ENCODE measurements at places on chromosomes 1 and 21.

DNA sequence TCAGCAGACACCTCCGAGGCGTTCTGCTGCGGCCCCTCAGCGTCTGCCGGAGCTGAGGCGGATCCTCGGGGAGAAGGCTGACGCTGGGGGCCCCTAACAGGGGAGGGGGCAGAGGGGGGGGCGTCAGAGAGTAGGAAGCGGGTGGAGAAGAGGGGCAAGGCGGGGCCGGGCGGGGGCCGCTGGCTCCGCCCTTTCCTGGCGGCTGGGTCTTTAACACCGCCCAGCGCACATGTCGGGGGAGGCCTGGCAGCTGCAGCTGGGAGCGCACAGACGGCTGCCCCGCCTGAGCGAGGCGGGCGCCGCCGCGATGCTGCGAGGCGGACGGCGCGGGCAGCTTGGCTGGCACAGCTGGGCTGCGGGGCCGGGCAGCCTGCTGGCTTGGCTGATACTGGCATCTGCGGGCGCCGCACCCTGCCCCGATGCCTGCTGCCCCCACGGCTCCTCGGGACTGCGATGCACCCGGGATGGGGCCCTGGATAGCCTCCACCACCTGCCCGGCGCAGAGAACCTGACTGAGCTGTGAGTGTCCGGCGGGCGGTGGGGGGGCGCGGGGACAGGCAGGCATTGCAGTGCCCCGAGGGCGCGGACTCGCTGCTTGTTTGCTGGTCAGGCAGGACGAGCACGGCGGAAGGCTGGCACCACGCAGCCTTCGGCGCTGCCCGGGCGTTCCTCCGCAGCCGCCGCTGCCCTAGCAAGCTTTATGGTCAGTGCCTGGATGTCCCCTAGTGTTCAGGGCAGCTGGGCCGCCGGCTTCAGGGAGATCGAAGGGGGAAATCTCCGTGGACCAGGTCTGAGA lies at the start of gene NTRK1:
Gene NTRK1 (plus strand): TSS at position 238 of the 796 bp plus-strand sequence. CDS start 70 bp downstream, at position 308.
- peak; percentile 20 for DNase-seq

- no peak for DNase-seq
These were observed 122.8 kb downstream of the SDCCAG8 start for GRCh38 chr1:243378669-243379068.

DNA sequence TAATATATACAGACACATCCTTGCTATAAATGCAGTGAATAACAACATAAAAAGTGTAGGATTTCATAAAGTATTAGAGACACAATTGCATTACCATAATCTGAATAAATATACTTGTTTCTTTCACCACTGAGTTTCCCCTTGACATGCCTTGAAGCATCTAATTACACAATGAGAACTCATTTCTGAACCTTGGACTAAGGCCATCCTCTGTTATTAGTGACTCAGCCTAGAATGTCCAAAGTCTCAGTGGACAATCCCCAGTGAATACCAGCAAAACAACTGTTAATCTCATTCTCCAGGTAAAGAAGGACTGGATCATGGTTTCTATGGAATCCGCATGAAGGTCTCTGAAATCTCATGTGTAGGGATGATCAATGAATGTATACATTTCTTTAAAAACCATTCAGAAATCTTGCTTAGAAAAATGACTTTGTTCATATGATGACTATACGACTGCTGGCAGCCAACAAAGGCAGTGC lies at the start of gene OR2L5:
Gene OR2L5 (plus strand): TSS at position 432 of the 482 bp plus-strand sequence. CDS start 8,288 bp downstream, outside the sequence.
- DNase-seq, result no peak

- no peak for DNase-seq
These were observed 5.1 kb upstream of the ARHGAP30 start for GRCh38 chr1:161074676-161075368.

DNA sequence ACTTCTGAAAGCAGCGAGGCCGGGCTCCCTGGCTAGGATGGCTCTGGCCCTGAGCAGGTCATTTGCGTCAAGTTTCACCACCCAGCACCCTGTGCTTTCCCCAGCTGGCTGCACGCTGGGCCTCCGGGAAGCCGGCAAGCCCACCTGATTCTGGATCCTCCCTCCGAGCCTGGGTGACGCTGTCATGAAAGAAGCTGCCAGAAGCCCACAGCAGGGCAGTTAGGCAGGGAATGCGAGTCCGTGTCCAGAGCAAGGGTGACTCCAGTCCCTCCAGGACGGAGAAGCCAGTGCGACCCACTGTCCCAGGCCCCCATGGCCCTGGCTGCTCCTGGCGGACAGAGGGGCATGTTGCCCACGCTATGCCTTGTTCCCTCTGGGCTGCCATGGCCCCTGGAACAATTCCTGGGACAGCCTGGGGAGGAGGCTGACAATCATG lies 44.4 kb upstream of the PCBP3 start:
- no peak for DNase-seq

GRCh38 chr1:203130358-203130985 lies 2.9 kb downstream of the ADORA1 start:
- no peak for DNase-seq

GRCh38 chr1:15212954-15213291 lies 34.1 kb upstream of the FHAD1 start:
- no peak for DNase-seq

GRCh38 chr1:77905603-77906002 lies 17.2 kb downstream of the NEXN start:
- DNase-seq, result no peak

- no peak for DNase-seq
These were observed 4.6 kb upstream of the CTPS1 start for GRCh38 chr1:40974945-40975344.

GRCh38 chr1:2098839-2099785 lies 48.9 kb downstream of the PRKCZ start:
- DNase-seq, result no peak

GRCh38 chr1:30515755-30516484 lies 207.5 kb downstream of the MATN1 start:
- no peak for DNase-seq

DNA sequence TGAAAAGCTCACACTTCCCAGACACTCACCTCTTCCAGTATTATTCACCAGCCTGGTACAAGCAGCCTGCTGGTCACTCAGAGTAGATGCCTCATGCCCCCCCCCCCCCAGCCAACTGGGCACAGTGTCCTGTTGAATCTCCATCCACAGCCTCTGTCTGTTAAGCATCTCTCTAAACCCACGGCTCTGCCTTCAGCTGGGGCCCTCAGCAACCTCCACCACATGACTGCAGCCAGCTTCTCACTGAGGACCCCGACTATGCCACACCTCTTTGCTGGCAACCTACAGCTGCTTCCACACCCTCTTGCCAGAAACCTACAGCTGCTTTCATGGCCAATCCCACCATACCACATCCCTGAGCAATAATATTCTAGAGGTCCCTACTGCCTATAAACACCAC lies 113.1 kb downstream of the RHOU start:
- no peak for DNase-seq

DNA sequence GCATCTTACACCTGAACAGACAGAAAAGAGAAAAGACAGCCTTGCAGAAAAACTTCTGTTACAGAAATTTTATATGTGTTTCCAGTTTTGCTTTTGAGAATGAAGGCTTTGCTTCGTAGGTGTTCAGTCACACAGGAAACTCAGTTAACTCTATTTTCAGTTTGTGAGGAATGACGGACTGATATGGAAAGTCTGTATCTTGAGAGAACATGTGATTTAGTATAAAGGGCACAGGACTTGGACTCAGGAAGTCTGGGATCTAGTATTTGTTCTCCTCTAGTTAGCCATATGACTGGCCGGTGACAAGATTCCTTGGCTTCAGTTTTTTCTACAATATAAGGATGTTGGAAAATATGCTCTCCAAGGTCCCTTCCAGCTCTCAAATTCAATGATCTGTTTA lies 149.1 kb downstream of the OLFM3 start:
- no peak for DNase-seq

GRCh38 chr1:197024460-197024859 lies 42.6 kb downstream of the F13B start:
- no peak for DNase-seq

DNA sequence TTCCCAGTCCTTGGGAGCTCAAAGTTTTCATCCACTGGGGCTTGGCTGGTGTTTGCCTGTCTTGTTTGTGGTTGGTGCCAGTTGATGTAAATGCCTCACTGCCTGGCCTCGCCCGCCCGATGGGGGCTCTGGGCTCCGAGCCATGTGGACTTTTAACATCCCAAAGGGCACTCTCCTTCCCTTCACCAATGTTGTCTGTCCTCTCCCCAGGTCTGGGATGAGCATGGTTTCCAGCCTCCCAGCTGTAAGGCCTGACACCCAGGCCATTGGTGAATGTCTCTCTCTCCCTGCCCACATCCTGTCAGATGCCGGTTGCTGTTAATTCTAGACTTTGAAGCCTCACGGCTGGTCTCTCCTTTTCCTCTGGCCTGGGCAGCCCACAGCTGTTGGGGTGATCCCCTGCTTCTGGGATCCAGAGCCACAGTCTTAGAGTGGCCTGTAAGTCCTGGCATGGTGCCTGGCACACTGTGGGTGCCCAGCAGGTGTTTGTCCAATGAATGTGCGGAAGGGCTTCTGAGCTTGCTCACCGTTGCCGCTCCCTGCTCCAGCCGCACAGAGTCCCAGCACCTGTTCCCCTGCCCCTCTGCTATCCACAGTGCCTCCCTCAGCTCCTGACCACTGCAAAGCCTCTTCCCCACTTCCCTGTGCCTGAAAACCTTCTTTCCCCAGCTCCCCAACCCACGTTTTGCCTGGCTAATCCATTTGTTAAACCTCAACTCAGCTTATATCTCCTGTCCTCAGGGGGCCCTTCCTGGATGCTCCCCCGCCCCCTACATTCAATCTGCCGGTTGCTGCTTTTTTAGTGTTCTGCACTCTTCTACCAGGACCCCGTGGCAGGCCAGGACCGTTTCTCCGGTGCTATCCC lies 3.3 kb upstream of the C1orf174 start:
- DNase-seq, result no peak

DNA sequence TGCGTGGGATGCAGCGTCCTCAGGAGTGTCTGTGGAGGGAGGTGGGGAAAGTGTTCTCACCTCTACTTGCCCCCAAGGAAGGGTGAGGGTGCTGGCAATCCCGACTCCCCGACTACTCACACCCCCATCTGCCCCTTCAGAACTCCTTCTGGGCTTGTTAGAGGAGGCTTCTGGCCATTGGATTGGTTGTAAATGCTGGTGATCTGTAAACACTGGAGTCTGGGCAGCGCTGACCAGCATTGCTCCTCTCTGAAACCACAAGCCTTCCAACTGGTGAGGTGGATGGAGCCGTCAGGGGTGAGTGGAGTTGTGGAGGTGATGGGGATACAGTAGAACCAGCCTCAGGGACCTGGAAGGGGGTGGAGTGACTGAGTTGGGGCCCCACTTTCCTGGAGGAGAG lies 59.3 kb downstream of the NKAIN1 start:
- DNase-seq, result no peak

- DNase-seq, result no peak
These were observed 188.7 kb downstream of the CHRM3 start for GRCh38 chr1:239575113-239575512.

DNA sequence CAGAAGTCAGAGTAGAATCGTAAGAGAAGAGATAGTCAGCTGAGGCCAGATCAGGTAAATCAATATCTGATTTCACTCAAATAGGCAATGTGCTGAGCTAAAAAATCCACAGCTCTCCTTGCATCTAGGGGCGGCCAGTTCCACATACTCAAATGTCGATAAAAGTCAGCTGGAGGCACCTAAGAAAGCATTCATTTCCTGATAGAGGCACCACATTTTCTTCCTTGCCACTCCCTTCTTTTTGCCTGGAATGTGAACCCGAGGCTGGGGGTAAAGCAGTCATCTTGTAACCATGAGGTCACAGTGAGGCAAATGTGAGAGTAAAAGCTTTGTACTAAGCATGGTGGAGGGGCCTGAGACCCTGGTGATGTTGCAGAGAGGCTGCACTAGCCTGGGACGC lies 24.2 kb upstream of the CTPS1 start:
- no peak for DNase-seq

- no peak for DNase-seq
These were observed 121.6 kb upstream of the SLC25A33 start for GRCh38 chr1:9417695-9418094.

DNA sequence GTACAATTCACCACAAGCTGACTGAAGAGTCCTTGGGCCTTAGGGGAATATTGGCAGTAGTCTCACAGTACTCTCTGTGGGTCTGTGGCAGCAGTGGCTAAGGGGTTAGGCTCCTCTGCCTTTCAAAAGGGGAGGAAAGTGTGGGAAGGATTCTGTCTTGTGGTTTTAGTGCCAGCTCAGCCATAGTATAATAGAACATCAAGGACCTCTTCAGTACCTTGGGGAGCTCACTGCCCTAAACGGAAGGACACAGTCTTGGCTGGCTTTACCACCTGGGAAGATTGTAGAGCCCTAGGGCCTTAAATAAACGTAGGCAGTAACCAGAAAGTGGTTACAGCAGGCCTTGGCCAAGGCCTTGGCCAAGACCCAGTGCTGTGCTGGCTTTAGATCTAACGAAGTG lies 265.7 kb downstream of the COL11A1 start:
- no peak for DNase-seq

GRCh38 chr1:31924839-31925238 lies 13.3 kb downstream of the PTP4A2 start:
- no peak for DNase-seq

GRCh38 chr1:73034271-73034670 lies 751.9 kb upstream of the NEGR1 start:
- no peak for DNase-seq

- no peak for DNase-seq
These were observed 6.7 kb downstream of the COQ8A start for GRCh38 chr1:226946841-226947240.

DNA sequence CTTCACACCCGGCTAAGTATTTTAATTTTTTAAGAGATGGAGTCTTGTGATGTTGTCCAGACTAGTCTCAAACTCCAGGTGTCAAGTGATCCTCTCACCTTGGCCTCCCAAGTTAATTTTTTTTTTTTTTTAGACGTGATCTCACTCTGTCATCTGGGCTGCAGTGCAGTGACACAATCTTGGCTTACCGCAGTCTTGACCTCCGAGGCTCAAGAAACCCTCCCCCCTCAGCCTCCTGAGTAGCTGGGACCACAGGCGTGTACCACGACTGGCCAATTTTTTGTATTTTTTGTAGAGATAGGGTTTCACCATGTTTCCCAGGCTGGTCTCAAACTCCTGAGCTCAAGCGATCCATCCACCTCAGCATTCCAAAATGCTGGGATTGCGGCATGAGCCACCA lies 11.7 kb upstream of the IFNLR1 start:
- DNase-seq, result no peak

GRCh38 chr1:181812208-181812607 lies 249.3 kb downstream of the ZNF648 start:
- no peak for DNase-seq

GRCh38 chr1:58648842-58649241 lies 51.0 kb downstream of the MYSM1 start:
- no peak for DNase-seq

DNA sequence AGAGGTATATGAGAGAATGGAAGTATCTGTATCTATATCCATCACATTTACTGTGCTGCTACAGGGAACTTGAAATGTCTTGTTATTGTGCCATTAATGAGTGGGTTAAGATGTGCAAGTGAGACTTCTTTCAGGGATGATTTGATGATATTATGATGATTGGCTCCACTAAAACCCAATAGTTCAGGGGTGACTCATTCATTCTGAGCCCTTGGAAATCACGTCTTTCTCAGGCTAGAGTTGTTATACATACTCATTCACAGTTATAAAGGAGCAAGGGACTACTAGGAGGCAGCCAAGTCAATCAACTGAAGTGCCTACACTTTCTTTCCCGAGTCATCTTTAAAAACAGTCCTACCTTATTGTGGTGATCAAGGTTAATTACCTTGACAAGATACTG lies 1109.8 kb upstream of the B3GALT2 start:
- DNase-seq, result no peak

GRCh38 chr1:36609241-36610027 lies 126.7 kb upstream of the CSF3R start:
- DNase-seq, result no peak
